ENCODE measurements at places on chromosomes 1 and 21. TPM values are rescaled to one million over a fixed set of nuclear protein-coding genes. Genes with fewer than 3 reads are reported as not detected.

Gene BATF3
- 3.1 TPM for total RNA-seq

Gene MARK1
- 19.6 TPM for total RNA-seq

Gene FRRS1
- total RNA-seq, result 7.6 TPM

Gene CAMSAP2
- total RNA-seq, result 38.5 TPM

DNA sequence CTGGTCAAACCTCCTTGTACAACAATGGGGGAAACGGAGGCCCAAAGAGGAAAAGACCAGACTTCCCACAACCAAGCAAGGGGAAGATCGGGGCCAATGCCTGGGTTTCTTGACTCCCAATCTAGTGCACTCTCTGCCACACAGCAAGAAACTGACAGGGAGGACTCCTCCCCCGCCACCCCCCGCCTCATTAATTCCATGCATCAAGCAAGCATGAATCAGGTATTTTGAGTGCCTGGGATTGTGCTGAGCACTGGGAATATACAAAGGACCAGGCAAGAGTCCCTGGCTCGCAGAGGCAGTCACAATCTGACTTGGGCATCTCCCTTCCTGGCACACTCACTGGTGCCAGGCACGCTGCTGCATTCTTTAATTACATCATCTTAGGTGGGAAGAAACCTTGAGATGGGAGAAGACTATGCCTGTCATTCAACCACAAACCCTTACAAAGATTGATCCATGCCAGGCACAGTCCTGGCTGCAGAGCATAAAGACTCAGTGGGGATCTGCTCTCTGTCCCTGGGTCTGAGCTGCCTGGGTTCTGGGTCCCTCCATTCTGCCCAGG lies 4.4 kb upstream of the KCNC4 start:
- no peak for DNase-seq

GRCh38 chr1:172499636-172500141 lies 33.3 kb upstream of the SUCO start:
- DNase-seq, result no peak

- DNase-seq, result no peak
These were observed 21.0 kb downstream of the SLC37A1 start for GRCh38 chr21:42534421-42535378.

GRCh38 chr1:157596384-157596783 lies 1.5 kb downstream of the FCRL4 start:
- no peak for DNase-seq

GRCh38 chr1:44031252-44032169 lies at the start of gene SLC6A9:
Gene SLC6A9 (minus strand): TSS chr1:44031462. CDS start chr1:44024277, 7,185 bp downstream.
- DNase-seq, result peak; percentile 84

GRCh38 chr21:26743524-26743923 lies 101.7 kb downstream of the ADAMTS1 start:
- DNase-seq, result no peak

Data from right cardiac atrium (tissue), 5 donors.